Transverse colon (tissue), 4 donors: ENCODE measurements at places on chromosomes 5 and 9. TPM values are rescaled to one million over a fixed set of nuclear protein-coding genes. Genes with fewer than 3 reads are reported as not detected.
A peak's percentile ranks its signal among the peaks of the same experiment; 100 is the strongest.

GRCh38 chr5:33793276-33793675 is 98.5 kb downstream of the ADAMTS12 start:
- no peak for DNase-seq

- DNase-seq = no peak
Observed at GRCh38 chr9:86903734-86904085, 43.6 kb downstream of the GAS1 start.

DNA sequence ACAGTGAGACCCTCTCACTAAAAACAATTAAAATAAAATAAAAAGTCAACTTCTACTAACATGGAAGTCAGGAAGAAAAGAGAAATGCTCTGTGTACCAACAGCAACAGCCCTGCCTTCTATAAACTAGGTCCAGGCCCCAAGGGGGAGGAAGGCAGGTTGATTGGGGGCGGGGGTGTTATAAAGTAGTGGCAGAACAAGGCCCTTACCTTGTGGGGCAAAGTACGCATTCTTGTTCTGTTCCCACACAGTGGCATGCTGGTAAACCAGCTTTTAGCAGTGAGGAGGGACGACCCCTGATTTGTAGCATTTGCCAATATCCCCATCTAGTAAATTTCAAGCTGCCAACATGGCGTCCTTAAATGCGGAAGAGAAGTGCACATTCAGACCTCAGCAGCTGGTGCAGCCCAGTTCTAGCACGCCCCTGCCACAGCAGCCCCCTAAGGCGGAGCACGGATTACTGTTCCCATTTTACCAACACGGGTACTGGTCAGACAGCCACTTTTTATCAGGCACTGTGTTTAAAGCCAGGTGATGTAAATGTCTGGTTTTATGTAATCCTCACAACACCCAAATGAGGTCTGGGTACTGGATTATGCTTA is 69.5 kb downstream of the GTF3C4 start:
- peak; percentile 68 for DNase-seq

DNA sequence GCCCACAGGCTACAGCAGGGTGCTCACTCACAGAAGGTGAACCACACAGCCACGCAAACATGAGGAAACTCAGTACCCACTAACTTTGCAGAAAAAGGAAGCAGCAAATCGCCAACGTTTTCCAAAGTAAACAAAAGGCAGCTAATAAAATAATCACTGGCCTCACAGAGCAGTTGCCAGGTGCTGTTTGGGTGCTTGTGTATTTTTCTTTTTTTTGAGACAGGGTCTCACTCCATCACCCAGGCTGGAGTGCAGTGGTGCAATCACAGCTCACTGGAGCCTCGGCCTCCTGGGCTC is 3.8 kb downstream of the SNAPC4 start:
- no peak for DNase-seq

DNA sequence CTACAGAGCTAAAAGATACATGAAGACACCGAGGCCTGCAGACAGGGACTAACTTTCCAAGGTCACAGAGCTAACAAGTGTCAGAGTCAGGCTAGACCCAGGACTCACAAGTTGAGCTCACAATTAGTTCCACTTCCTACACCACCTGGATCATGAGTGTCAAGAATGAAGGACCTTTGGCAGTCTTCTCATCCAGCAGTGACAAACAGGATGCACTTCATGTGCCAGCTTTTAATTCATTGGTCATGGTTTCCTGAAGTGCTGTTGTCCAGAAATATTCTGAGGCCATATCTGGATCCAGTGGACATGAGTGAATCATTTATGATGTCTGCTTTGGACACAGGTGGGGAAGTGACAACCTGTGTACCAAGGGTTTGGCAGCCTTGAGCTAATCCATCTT is 77.4 kb downstream of the KCNIP1 start:
- no peak for DNase-seq

GRCh38 chr9:24071716-24072115 is 245.7 kb upstream of the ELAVL2 start:
- DNase-seq = no peak

GRCh38 chr5:92605591-92605990 is 975.4 kb downstream of the NR2F1-AS1 start:
- DNase-seq = no peak

Gene CCDC180
- total RNA-seq = 10.5 TPM

Gene PCBD2
- 28.9 TPM for total RNA-seq

Gene WDR31
- 0.60 TPM for total RNA-seq

Gene SOHLH1
- total RNA-seq = not detected

Gene SHISAL2B
- not detected for total RNA-seq

Gene CLIC3
- total RNA-seq = 3.8 TPM
